ENCODE measurements at places on chromosomes 16 and 17. TPM values are rescaled to one million over a fixed set of nuclear protein-coding genes. Genes with fewer than 3 reads are reported as not detected.
A peak's percentile ranks its signal among the peaks of the same experiment; 100 is the strongest.

MSLN gene
- polyA plus RNA-seq, result not detected

DNA sequence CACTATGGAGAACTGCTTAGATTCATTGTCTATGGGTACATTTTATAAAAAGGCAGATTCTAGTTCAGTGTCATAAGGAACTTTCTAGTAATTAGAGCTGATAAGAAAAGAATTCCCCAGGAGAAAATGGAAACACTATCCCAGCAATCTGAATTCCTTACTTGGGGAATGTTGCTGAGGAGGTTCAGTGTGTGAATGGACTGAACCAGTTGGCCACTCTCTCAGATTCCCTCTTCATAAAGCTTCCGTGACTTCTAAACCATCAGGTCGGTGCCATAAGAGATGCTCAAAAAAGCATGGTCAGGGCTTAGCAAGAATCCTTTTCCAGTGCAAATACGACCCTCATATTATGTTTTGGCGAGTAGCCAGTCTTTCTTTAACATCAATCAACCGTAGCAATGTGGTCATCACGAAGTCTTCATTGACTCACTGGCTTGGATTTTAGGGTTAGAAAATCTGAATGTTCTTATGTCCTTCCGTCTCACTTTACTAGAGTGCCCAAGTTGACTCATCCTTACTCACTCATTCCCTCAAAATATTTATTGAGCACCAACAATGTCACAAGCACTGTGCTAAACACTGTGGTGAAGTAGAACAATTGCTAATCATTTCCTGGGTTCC lies 102.7 kb upstream of the HLF start:
- peaks cover 6% of the 10 kb centered on the region for H3K4me1 ChIP-seq
- peak overlapping the region; percentile 12 for H3K4me3 ChIP-seq
- DNase-seq, result no peak
- no peak overlapping the region for H3K27ac ChIP-seq
- H3K27me3 ChIP-seq, result no peaks in the 10 kb centered on the region
- H3K36me3 ChIP-seq, result peaks cover 15% of the 10 kb centered on the region

PTX4 gene
- polyA plus RNA-seq, result not detected

DNA sequence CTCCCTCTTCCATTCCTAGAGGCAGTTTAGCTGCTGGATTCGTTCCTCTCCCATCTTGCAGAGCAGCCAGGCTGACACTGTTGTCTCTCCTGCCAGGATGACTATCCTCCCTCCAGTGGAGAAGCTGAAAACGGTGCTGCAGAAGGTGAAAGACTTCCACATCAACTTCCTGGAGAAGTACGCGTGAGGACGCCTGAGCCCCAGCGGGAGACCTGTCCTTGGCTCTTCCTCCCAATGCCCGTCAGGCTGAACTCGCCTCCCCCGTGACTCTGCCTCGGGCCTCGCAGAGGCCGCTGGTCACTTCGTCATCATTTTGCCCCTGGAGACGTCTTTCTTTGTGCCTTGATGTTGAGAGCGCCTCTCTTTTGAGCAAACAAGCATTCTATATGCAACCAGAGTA lies 44.6 kb downstream of the GPT2 start:
- DNase-seq, result no peak
- no peaks in the 10 kb centered on the region for H3K4me1 ChIP-seq
- H3K27ac ChIP-seq, result no peak overlapping the region
- no peaks in the 10 kb centered on the region for H3K36me3 ChIP-seq
- no peak overlapping the region for H3K4me3 ChIP-seq

GRCh38 chr17:74011966-74012365 lies 191.5 kb upstream of the RPL38 start:
- peaks cover 3% of the 10 kb centered on the region for H3K27me3 ChIP-seq
- H3K36me3 ChIP-seq, result no peaks in the 10 kb centered on the region
- no peak overlapping the region for H3K27ac ChIP-seq
- H3K4me3 ChIP-seq, result no peak overlapping the region

KRTAP4-6 gene
- polyA plus RNA-seq, result not detected

- peaks cover 6% of the 10 kb centered on the region for H3K4me1 ChIP-seq
- H3K36me3 ChIP-seq, result peaks cover 12% of the 10 kb centered on the region
- no peak overlapping the region for H3K4me3 ChIP-seq
- H3K27ac ChIP-seq, result no peak overlapping the region
- DNase-seq, result no peak
Observed at GRCh38 chr16:2930236-2930635, 18.5 kb downstream of the FLYWCH1 start.

DNA sequence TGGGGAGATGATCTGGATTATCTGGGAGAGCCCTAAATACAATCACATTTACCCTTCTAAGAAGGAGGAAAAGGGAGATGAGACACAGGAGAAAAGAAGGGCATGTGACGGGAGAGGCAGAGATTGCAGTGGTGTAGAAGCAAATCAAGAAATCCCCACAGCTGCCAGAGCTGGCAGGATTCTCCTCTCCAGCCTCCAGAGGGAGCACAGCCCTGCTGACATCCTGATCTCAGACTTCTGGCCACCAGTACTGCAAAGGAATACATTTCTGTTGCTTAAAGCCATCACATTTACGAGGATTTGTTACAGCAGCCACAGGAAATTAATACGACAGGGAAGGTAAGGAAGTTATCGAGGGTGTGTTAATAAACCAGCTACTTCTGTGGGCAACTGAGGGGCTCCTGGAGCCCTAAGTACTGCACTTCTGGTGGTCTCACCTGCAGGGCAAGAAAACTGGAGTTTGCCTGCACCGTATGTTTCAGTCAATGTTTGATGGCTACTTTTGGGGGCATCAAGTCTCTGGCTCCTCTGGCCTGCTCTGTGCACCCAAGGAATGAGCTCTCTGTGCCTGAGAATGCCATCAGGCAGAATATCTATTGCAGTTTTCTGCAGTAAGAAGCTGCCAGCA lies 22.9 kb upstream of the CDH13 start:
- no peaks in the 10 kb centered on the region for H3K36me3 ChIP-seq
- no peaks in the 10 kb centered on the region for H3K4me1 ChIP-seq
- no peaks in the 10 kb centered on the region for H3K27me3 ChIP-seq
- no peak overlapping the region for H3K27ac ChIP-seq

- H3K27me3 ChIP-seq, result peaks cover 4% of the 10 kb centered on the region
- DNase-seq, result no peak
- no peak overlapping the region for H3K4me3 ChIP-seq
- no peak overlapping the region for H3K27ac ChIP-seq
- H3K4me1 ChIP-seq, result peaks cover 20% of the 10 kb centered on the region
Observed at GRCh38 chr17:75416006-75416405, 10.5 kb upstream of the GRB2 start.

- H3K36me3 ChIP-seq, result peaks cover 30% of the 10 kb centered on the region
- peaks cover 1% of the 10 kb centered on the region for H3K27me3 ChIP-seq
- no peak for DNase-seq
- H3K27ac ChIP-seq, result no peak overlapping the region
- no peaks in the 10 kb centered on the region for H3K4me1 ChIP-seq
Observed at GRCh38 chr17:4066210-4066609, 76.6 kb downstream of the ZZEF1 start.

- H3K4me1 ChIP-seq, result peaks cover 4% of the 10 kb centered on the region
- H3K27me3 ChIP-seq, result no peaks in the 10 kb centered on the region
- no peak overlapping the region for H3K4me3 ChIP-seq
- DNase-seq, result no peak
- no peak overlapping the region for H3K27ac ChIP-seq
- no peaks in the 10 kb centered on the region for H3K36me3 ChIP-seq
Observed at GRCh38 chr16:12195296-12195695, 218.8 kb downstream of the SNX29 start.

GRCh38 chr16:78890373-78890895 lies 710.1 kb downstream of the MAF start:
- H3K4me1 ChIP-seq, result peaks cover 10% of the 10 kb centered on the region
- H3K27me3 ChIP-seq, result no peaks in the 10 kb centered on the region
- H3K4me3 ChIP-seq, result no peak overlapping the region
- no peak overlapping the region for H3K27ac ChIP-seq
- peaks cover 4% of the 10 kb centered on the region for H3K36me3 ChIP-seq
- no peak for DNase-seq

CPHXL gene
- polyA plus RNA-seq, result not detected

HBA1 gene
- polyA plus RNA-seq, result 119 TPM

PRRT2 gene
- not detected for polyA plus RNA-seq
